ENCODE measurements at places on chromosomes 3 and 15.

DNA sequence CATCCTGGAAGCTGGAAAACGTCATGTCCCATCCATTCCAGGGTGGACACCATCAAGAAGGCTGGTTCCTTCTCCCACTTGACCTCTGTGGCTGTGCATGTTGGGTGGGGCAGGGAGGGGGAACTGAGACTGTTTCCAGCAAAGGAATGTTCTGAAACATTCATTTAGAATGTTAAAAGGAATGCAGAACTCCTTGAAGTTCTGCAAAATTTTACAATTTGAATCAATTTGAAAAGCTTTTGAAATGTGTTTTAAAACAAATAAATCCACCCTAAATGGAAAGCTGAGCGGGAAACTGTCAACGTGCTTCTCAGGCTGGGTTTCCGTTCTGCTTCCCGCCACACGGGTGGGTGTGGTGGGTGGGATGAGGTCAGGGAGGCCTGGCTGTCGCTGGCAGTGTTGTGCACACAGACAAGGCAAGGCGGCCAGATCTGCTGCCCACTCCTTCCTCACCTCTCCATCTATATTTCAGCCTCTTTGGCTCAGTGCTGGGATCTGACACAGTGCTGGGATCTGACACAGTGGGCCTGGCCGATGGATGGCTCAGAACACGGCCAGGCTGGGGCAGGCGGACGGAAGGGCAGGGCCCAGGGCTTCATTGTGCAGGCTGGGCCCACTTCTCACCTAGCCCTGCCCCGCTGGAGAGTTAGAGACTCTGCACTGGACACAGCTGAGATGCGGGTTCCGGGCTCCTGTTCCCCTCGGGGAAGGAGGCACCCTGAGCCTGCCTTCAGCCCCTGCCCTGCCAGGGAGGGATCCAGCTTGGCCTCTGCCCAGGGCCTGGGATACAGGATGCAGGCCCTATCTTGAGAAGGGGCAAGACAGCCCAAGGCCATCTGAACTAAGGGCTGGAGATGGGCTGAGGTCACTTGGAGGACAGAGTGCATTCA, 110.4 kb downstream of the TMEM266 start:
- no peak for DNase-seq
- H3K4me3 ChIP-seq = no peak overlapping the region
- no peak overlapping the region for H3K27ac ChIP-seq
- H3K27me3 ChIP-seq = peaks cover 4% of the 10 kb centered on the region
- no peaks in the 10 kb centered on the region for H3K36me3 ChIP-seq

- H3K4me1 ChIP-seq = no peaks in the 10 kb centered on the region
- H3K36me3 ChIP-seq = no peaks in the 10 kb centered on the region
- no peak for DNase-seq
- H3K27me3 ChIP-seq = no peaks in the 10 kb centered on the region
These were observed 10.5 kb upstream of the PIK3CB start for GRCh38 chr3:138845181-138845601.

GRCh38 chr3:54303517-54304375, 181.4 kb downstream of the CACNA2D3 start:
- no peak for DNase-seq
- H3K27ac ChIP-seq = no peak overlapping the region
- H3K4me3 ChIP-seq = no peak overlapping the region
- no peaks in the 10 kb centered on the region for H3K4me1 ChIP-seq

DNA sequence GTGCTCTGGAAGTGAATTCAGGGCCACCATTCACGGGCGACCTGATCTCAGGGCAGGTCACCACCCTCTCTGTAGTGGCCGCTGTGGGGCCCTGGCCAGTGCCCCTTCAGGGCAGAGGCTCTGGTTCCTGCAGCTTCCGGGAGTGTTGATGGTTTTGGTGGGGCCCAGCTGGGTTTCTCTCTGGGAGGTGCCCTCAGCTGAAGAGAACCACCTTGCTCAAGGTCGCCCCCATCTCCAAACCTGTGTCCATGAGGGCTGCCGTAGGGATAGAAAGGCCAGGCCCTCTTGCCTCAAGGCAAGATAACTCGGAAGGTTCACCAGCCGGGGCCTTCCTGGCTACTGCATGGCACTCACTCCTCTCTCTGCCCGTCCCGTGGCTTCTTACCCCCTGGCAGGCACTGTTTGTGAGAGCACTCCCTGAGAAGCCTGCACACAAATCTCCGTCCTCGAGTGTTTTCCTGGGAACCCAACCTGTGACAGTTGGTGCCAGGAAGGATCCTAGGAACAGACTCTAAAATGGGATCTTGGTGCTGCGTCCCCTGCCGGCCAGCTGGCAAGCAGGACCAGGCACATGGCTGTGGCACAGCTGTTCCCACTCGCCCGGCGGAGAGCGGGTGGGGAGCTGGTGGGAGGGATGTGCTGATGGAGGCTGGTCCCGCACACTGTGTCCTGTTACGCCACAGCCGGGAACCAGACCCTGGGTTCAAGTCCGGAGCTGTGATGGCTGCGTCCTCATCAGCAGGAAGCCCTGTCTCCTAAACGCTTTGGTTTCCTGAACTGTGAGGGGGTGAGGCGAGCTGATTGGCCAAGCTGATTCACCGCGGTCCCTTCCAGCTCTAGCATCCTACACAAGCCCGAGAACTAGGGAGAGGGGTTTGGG, 23.2 kb upstream of the PIGZ start:
- H3K36me3 ChIP-seq = no peaks in the 10 kb centered on the region
- H3K4me3 ChIP-seq = no peak overlapping the region
- peaks cover 3% of the 10 kb centered on the region for H3K27me3 ChIP-seq
- no peak for DNase-seq
- H3K4me1 ChIP-seq = peaks cover 9% of the 10 kb centered on the region

- no peaks in the 10 kb centered on the region for H3K27me3 ChIP-seq
- H3K36me3 ChIP-seq = no peaks in the 10 kb centered on the region
- H3K4me3 ChIP-seq = no peak overlapping the region
- H3K27ac ChIP-seq = no peak overlapping the region
These were observed 129.3 kb downstream of the IQCH start for GRCh38 chr15:67383899-67384298.

DNA sequence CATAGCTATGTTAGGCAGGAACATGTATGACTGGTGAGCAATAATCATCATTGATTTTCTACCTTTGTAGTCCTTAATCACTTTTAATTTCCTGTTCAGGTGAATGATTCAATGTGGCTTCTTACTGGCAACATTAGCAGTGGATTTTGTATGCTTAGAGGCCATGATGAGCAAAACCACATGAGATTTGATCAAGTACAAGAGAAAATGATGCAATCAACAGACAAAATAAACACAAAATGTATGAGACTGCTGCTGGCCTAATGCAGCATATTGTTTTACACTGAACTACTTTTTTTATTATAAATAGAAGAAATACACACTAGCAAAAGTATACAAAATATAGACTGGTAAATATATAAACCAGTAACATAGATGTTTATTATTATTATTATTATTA, 47.5 kb upstream of the SI start:
- no peaks in the 10 kb centered on the region for H3K27me3 ChIP-seq
- no peak for DNase-seq
- no peaks in the 10 kb centered on the region for H3K36me3 ChIP-seq
- no peaks in the 10 kb centered on the region for H3K4me1 ChIP-seq
- H3K27ac ChIP-seq = no peak overlapping the region
- H3K4me3 ChIP-seq = no peak overlapping the region

DNA sequence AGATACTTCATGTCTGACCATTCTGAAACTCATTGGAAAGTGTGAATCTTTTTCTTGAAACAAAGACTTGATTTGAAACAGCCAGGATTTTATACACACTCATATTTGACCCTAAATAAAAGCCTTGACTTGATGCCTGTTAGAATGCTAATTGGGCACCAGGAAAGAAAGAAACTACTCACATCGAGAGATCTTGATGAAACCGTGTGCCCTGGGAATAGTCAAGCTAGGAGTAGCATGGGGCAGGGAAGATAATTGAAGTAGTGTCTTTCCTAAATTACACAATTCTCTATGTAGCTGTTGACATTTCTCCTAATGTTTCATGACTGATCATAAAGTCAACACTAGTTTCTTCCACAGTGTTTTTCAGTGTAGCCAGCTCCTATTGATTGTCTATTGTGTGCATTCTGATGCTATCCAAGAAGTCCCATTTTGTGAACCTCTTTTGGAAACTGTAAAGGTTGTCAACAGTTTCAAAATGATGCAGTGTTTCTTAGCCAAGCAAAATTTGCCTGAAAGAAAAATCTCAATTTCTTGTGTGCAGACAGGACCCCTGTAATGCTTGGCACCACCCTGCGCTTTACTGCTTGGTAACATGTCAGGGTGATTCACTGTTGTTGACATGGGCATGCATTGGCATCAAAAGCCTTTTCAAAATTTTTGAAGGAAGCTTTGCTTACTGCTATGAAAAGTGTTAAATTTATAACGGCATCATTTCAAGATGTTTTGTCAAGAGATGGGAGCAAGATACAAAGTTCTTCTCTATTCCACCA, 52.5 kb upstream of the OTOL1 start:
- no peaks in the 10 kb centered on the region for H3K36me3 ChIP-seq
- no peaks in the 10 kb centered on the region for H3K27me3 ChIP-seq
- DNase-seq = no peak
- H3K4me3 ChIP-seq = no peak overlapping the region
- H3K4me1 ChIP-seq = no peaks in the 10 kb centered on the region

- no peak overlapping the region for H3K4me3 ChIP-seq
- peaks cover 9% of the 10 kb centered on the region for H3K4me1 ChIP-seq
- no peak overlapping the region for H3K27ac ChIP-seq
- H3K27me3 ChIP-seq = no peaks in the 10 kb centered on the region
- H3K36me3 ChIP-seq = no peaks in the 10 kb centered on the region
- DNase-seq = no peak
These were observed 60.2 kb downstream of the DENND4A start for GRCh38 chr15:65731926-65732325.

DNA sequence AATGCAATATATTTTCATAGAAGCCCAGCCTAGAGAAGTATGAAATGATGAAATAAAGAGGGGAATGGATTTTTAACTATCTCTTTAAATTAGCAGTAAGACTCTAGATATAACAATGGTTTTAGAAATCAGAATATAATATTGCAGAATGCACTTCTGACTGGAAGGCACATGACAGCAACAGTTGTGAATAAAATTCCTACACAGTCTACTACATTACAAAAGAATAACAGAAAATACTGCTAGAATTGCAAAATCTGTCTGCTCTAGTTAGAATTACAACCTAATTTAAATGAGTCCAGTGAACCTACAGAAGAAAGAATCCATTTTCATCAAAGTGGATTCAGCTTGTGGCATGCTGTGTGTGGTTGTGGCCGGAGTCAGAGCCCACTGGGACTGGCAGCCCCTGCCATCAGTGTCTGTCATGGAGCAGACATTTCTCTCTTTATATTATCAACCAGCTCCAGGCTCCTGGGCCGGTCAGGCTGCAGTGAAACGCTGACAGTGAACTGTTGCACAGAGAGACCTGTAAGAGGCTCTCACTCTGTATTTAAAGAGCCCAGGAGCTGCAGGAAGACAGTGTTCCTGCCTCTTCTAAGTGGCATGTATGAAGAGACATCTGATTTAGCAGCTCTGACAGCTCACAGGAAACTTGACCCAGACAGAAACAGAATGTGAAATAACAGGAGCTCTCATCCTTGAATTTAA, 1523.8 kb upstream of the CADM2 start:
- no peak for DNase-seq
- no peak overlapping the region for H3K4me3 ChIP-seq
- H3K27ac ChIP-seq = no peak overlapping the region
- H3K4me1 ChIP-seq = no peaks in the 10 kb centered on the region
- H3K36me3 ChIP-seq = no peaks in the 10 kb centered on the region
- no peaks in the 10 kb centered on the region for H3K27me3 ChIP-seq

DNA sequence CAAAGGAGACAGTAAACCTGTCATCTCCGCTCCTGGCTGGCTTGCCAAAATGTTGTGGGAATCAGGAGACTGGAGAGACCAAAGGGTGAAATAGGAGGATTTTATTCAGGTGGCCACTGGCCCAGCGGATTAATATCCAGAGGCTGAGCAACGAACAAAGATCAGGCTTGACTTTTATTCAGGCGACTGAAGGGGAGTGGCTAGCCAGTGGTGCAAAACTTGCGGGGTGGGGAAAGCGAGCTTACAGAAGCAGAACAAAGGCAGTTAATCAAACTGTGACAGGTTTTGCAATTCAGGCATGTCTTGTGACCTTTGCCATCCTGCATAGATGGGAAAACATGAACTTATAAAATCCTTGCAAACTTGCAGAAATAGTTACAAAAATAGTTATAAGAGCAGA, 19.8 kb upstream of the ACAD9 start:
- no peak overlapping the region for H3K27ac ChIP-seq
- H3K4me1 ChIP-seq = no peaks in the 10 kb centered on the region
- no peak for DNase-seq
- no peaks in the 10 kb centered on the region for H3K36me3 ChIP-seq

DNA sequence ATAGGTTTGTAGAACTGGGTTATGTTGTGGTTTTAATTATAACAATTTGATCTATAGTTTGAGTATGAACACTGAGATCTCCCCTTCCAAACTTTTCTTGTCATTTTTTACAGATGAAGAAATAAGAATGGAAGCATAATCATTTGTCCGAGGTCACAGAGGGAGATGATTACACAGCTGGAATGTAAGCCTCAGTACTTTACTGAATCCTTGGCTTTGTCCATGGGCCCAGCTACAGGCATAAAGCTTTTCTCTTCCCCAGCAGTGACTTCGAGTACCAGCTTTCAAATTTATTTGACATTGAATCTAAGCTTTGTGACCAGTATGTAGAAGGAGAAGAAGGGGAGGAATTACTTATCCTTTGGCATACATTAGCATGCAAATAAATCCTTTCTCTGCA, 80.9 kb upstream of the DCBLD2 start:
- no peak for DNase-seq
- H3K4me3 ChIP-seq = peak overlapping the region; percentile 48
- peaks cover 34% of the 10 kb centered on the region for H3K4me1 ChIP-seq
- H3K27ac ChIP-seq = peak overlapping the region; percentile 13
- H3K36me3 ChIP-seq = peaks cover 3% of the 10 kb centered on the region
- H3K27me3 ChIP-seq = no peaks in the 10 kb centered on the region

- H3K27me3 ChIP-seq = no peaks in the 10 kb centered on the region
- no peak for DNase-seq
- H3K4me1 ChIP-seq = no peaks in the 10 kb centered on the region
- peaks cover 10% of the 10 kb centered on the region for H3K36me3 ChIP-seq
- no peak overlapping the region for H3K27ac ChIP-seq
- H3K4me3 ChIP-seq = no peak overlapping the region
These were observed 46.6 kb downstream of the DPP8 start for GRCh38 chr15:65470866-65471265.

- H3K36me3 ChIP-seq = no peaks in the 10 kb centered on the region
- no peak overlapping the region for H3K4me3 ChIP-seq
- H3K27ac ChIP-seq = no peak overlapping the region
- peaks cover 28% of the 10 kb centered on the region for H3K4me1 ChIP-seq
- DNase-seq = peak; percentile 67
These were observed 19.9 kb downstream of the NOX5 start for GRCh38 chr15:69034352-69034751.

GRCh38 chr3:126179825-126180476, 435 bp downstream of the ALDH1L1 start:
- H3K27ac ChIP-seq = no peak overlapping the region
- H3K36me3 ChIP-seq = no peaks in the 10 kb centered on the region
- no peak for DNase-seq

GRCh38 chr3:46742992-46743585, 25.4 kb upstream of the PRSS50 start:
- DNase-seq = no peak
- no peaks in the 10 kb centered on the region for H3K4me1 ChIP-seq
- no peaks in the 10 kb centered on the region for H3K36me3 ChIP-seq
- no peaks in the 10 kb centered on the region for H3K27me3 ChIP-seq

GRCh38 chr15:47340571-47340920, 376.8 kb upstream of the SEMA6D start:
- DNase-seq = no peak
- H3K27me3 ChIP-seq = no peaks in the 10 kb centered on the region
- H3K27ac ChIP-seq = no peak overlapping the region
- H3K4me3 ChIP-seq = no peak overlapping the region
- no peaks in the 10 kb centered on the region for H3K36me3 ChIP-seq

Measured in keratinocyte (primary cell).